ENCODE measurements at places on chromosomes 16 and 17.

GRCh38 chr16:87618216-87618615 lies 15.9 kb downstream of the JPH3 start:
- DNase-seq = no peak

DNA sequence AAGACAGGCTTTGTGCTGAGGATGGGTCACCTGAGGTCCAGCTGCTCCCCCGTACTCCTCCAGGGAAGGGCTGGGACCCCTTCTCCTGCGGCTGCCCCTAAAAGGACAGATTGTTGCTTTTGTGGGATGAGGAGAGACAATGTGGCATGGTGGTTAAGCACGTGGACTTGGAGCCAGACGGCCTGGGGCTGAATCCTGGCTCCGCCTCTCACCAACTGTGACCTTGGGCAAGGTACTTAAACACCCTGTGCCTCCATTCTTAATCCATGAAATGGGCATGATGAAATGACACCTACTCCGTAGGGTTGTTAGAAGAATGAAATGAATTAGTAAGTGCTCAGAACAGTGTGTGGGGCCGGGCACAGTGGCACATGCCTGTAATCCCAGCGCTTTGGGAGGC lies 39.6 kb upstream of the PLCG2 start:
- DNase-seq = no peak

- DNase-seq = no peak
Observed at GRCh38 chr16:64153718-64154117, 968.1 kb downstream of the CDH11 start.

DNA sequence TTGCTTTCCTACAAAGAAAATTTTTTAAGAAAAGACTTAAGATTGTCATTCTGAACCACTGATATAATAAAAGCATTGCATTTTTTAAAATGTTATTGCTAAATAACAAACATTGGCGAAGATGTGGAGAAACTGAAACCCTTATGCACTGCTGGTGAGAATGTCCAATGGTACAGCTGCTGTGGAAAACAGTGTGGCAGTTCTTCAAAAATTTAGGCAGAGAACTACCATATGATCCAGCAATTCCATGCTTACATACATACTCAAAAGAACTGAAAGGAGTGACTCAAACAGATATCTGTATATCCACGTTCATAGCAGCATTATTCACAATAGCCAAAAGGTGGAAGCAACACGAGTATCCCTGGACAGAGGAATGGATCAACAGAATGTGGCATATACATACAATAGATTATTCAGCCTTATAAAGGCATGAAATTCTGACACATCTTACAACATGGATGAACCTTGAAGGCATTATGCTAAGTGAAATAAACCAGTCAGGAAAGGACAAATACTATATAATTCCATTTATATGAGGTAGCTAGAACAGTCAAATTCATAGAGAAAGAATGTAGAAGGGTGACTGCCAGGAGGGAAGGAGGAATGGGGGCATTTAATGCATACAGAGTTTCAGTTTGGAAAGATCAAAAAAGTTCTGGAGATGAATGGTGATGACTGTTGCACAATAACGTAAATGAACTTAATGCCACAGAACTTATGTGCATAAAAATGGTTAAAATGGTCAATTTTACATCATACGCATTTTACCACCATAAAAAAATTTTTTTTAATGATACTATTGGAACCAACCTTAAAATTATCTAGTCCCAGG lies 92.1 kb downstream of the CACNG1 start:
- no peak for DNase-seq

GRCh38 chr16:11495066-11495407 lies 91.7 kb downstream of the LITAF start:
- no peak for DNase-seq

GRCh38 chr17:7629939-7630571 lies at the start of gene SHBG:
TSS of gene SHBG (plus strand) at chr17:7630135. CDS start at chr17:7630173, 38 bp downstream.
- no peak for DNase-seq

- DNase-seq = no peak
Observed at GRCh38 chr17:40963838-40964237, 2.9 kb downstream of the KRT39 start.

- DNase-seq = no peak
Observed at GRCh38 chr16:30473231-30474073, 910 bp downstream of the ITGAL start.

GRCh38 chr16:66478733-66479511 lies 51.8 kb downstream of the BEAN1 start:
- DNase-seq = peak; percentile 43

DNA sequence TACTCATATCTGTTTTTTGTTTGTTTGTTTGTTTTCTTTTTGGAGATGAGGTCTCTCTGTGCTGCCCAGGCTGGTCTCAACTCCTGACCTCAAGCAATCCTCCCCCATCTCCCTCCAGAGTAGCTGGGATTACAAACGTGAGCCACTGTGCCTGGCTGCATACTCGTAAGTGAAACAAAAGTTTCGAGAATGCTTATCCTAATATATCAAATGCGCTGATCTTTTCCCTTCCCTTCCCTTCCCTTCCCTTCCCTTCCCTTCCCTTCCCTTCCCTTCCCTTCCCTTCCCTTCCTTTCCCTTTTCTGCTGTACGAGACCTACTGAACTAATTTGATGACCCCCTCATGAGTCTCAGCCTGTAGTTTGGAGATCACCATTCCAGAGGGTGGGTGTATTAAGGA lies 122.1 kb downstream of the RGS9 start:
- no peak for DNase-seq

DNA sequence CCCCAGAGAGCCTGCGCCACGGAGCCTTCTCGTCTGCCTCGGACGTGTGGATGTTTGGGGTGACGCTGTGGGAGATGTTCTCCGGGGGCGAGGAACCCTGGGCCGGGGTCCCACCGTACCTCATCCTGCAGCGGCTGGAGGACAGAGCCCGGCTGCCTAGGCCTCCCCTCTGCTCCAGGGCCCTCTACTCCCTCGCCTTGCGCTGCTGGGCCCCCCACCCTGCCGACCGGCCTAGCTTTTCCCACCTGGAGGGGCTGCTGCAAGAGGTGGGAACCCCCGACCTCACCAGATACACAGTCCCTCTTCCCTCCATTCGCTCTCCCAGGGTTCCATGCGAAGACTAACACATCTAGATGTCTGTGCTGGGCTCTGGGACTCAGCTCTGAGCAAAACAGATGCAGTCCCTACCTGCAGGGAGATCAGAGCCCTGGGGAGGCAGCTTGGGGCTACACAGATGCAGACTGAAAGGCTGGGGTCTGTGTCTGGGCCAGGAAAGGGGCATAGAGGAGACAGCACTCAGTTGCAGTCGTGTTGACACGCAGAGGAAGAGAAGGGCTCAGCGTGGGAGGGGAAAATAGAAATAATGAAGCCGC lies 3.7 kb downstream of the TNK1 start:
- DNase-seq = no peak

- DNase-seq = no peak
Observed at GRCh38 chr17:19003543-19004420, 782 bp downstream of the FAM83G start.

DNA sequence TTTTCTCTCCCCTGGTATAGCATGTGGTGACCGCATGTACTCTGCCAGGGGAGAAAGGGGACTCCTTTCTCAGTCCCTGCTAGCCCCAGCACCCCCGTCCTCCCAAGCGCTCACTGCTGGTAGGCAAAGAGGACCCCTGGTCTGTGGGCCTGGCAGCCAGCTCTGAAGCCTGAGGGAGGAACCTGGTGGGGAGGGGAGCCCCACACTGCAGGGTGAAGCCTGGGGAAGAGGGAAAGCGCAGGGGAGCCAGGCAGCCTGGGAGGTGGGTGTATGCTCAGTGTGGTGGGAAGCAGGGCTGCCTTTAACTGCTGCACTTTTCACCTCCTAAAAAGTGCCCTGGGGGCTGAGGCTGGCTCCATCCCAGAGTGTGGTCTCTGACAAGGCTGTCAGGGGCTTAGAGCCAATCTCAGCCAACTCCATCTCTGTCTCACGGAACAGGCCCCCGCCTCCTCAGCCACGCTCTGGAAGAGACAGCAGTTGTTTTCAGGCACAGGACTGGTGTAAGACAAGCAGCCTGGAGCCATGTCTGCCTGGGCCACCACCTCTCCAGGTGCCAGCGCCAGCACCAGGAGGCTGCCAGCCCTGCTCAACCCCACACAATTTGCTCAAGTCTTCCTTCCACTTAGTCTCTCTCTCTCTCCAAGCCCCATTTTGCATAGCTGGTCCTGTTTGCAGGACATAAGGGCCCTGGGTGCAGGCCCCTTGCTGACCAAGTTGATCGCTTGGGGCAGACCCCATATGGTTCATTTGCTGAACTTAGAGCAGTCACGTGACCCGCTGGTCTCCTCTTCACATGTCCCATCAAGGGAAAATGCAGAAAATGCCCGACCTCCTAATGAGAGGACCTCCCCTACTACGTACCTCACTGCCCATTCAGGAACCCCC lies 14.7 kb upstream of the TBX2 start:
- DNase-seq = no peak

DNA sequence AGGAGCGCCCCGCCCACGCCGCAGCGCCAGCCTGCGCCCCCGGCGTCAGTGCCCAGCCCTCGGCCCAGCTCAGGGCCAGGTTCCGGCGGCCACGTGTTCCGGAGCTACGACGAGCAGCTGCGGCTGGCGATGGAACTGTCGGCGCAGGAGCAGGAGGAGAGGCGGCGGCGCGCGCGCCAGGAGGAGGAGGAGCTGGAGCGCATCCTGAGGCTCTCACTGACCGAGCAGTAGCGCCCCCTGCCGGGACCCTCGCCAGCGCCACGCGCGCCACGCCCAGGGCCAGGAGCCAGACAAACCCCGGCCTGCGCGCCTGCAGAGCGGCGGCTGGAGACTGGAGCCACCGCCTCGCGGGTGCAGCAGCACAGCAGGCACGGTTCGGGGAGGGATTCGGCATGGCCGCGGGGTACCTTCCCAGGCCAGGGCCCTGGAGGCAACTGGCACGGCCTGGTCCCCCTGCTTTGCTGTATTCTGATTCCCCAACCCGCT lies 9.3 kb downstream of the CORO6 start:
- DNase-seq = no peak

- no peak for DNase-seq
Observed at GRCh38 chr16:70440009-70440692, 1.3 kb upstream of the ST3GAL2 start.

- DNase-seq = no peak
Observed at GRCh38 chr16:11133344-11133943, 122.6 kb downstream of the SOCS1 start.

DNA sequence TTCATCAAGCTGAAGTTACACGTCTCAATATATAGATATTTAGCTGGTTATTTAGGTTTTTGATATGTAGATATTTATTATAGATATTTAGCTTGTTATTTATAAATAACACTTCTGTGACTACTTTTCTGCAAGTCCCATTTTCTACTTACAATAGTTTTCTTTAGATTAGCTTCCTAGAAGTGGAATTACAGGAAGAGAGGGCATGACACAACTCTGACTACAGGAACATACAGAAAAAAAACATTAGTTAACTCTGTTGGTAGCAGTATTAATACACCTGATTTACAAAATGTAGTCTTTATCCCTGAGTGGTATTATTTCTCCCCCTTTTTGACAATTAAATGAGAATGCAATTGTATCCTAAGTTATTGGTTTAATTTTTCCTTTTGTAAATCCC lies 21.2 kb upstream of the CCL1 start:
- no peak for DNase-seq

DNA sequence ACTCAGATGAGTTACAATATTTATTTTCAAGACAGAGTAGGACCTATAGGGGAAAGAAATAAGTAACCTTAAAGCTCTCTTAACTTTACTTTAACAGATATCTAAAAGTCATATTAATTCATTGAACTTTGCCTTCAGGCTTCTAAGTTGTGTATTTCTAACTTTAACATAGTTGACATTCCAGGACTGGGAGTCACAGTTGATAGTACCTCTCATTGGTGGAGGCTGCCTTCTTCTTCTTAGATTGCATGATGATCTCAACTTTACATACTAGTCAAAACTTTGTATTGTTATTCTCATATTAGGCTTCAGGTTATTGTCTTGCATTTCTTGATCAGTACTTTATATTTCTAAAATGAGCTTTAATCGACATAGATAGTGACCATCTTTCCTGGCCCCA lies 350.1 kb upstream of the KIF2B start:
- no peak for DNase-seq

GRCh38 chr17:31935512-31935911 lies 1.3 kb upstream of the SUZ12 start:
- no peak for DNase-seq

DNA sequence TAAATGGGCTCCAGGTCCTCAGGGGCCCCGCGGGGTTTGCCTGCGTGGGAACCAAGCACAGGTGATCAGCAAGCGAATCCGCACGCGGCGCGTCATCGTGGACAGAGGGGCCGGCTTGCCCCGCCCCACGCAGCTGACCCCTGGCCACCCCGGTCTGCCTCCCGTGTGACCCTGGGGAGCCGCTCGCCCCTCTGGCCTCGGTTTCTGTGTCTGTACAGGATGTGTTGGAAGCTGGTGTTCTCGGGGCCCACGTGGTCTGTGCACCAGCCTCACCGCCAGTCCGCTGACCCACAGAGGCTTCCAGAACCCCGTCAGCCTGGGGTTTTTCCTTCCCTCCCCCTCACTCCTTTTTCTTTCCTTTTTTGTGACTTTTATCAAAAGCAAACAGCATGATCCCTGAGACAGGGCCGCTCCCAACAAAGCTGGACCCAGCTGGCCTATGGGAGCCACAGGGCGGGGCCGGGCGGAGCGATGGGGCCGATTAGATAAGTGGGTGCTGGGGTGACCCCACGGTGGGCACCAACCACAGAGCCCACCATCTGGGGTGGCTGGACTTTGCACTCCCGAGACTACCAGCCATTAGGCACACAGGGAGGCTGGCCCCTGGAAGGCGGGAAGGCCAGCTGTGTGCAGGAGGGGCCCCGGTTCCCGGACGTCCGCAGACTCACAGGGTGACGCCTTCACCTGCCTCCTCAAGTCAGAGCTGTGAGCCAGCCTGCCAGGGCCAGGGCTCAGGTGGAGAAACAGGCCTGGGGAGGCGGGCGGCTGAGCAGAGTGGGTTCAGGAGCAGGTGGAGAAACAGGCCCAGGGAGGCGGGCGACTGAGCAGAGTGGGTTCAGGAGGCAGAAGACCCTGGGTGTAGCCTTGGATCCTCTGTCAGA lies 56.0 kb downstream of the ZFPM1 start:
- no peak for DNase-seq

Measured in NCI-H1694 (cell line).